ENCODE measurements at places on chromosomes 7 and 10.
A peak's percentile ranks its signal among the peaks of the same experiment; 100 is the strongest.

DNA sequence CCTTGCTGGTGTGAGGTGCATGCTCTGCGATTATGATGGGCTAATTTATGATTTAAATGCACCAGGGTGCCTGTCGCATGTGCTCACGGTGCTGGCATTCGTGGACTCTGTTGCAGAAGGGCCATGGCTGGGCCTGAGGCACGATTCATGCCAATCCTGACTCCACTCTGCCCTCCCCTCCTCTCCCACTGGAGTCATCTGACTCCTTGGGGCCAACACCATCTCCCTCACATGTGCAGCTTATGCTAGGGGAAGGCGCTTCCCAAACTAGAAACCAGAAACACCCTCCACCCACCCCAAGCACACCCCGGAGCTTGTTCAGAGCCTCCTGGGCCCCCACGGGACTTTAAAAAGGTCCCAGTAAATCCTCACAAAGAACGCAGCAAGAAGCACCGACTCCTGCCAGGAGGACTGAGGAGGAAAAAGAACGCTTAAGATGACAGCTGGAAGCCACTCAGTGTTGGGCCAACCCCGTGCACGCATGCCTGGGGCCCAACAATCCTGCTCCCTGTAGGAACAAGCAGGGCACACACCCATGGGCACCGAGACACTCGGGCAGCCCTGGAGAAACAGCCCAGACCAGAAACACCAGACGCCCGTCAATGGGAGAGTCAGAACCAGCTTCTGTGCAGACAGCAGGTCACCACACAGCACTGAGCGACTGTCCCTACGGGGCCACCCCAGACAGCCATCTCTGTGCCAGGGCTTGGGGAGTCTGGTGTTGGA lies 14.1 kb downstream of the BRI3 start:
- no peak for DNase-seq

DNA sequence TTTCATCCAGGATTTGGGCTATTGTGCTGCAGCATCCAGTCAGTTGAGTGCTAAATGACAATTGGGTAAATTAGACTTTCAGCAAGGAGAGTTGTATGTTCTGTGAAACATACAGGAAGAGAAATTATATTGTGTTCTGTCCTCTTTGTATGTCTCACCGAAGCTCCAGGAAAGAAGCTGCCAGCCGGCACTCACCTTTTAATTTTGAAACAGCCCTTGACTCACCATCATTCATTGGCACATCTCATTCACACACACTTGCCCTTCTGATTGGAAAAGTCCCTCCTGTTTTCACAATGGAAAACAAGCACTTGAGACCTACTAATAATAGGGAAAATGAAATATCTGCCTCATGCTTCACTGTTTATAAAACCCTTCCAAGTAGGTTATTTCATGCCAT lies 495.6 kb downstream of the RPS24 start:
- no peak for DNase-seq

- no peak for DNase-seq
These were observed 42.5 kb downstream of the TACR2 start for GRCh38 chr10:69374242-69374641.

GRCh38 chr7:50317697-50318669 lies 13.5 kb downstream of the IKZF1 start:
- DNase-seq = no peak

GRCh38 chr7:25235471-25235870 lies 7.2 kb upstream of the NPVF start:
- no peak for DNase-seq

GRCh38 chr10:24872049-24872789 lies 80.2 kb downstream of the PRTFDC1 start:
- DNase-seq = peak; percentile 37

DNA sequence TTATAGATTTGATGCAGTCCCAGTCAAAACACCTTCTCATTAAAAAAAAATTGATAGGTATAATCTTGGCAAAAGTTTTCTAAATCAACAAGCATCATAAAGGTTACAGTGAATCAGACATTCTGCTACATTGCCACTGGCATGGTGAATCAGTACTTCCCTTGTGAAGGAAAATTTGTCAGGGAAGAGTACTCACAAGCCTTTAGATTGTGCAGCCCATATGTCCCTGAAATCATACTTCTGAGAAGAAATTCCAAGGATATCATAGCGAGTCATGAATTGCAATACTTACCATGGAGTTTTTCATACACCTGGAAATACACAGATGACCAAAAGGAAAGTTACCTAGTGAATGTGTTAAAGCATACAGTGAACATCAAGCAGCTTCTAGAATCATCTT lies 17.2 kb downstream of the VSTM2A start:
- DNase-seq = no peak

- no peak for DNase-seq
These were observed 399.0 kb downstream of the GRID1 start for GRCh38 chr10:85967594-85967993.

DNA sequence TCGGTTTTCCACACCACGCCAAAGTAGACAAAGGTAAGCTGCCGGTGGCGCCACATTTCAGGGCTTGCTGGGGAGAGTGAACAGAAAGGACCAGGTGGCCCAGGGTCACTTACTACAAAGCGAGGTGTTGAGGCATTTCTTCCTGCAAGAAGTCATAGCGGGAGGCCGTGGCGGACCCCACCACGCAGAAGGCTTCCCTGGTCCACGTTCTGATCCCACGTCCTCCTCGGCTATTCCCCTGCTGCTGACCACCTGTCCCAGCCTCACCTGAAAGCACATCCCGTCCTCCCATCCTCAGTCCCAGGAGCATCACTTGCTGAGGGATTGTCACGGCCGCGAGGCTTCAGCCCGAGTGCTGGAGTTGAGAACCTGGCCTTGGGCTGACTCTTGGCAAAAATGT lies 139.2 kb downstream of the DYNC2I1 start:
- no peak for DNase-seq

DNA sequence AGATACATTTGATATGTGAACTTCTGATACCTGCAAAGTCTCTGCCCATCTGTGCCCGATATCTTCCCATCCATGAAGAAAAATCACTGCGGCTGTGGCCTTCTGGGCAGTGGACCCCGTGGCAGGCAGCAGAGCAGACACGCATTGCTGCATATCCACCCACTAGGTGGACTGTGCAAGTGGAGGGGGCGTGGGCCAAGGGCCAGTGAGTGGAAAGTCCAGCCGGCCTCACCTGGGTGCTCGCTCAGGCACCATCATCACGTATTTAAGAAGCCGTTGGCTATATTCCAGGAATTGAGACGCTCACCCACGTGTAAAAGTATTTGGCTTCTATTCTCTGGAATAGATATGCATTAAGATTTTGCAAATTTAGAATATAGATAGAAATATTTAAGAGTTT lies 30.8 kb upstream of the SLC13A1 start:
- no peak for DNase-seq

DNA sequence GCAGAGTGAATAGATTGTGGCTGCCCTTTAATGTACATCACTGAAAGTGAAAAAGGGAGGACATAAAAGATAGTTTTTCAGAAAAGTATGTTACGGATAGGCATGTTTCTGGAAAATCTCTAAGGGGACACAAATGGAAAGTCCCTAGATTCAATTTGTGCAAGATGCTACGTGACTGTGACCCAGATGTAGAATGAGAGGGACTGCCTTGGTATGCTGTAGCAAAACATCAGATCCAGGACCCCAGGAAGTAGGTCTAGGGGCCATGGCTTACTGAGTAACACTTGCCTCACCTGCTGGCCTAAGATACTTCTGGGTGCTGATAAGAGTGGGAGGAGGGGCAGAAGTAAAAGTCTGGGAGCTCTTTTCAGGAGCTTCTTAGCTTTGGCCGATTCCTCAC lies 191.2 kb upstream of the PHYHIPL start:
- DNase-seq = no peak

DNA sequence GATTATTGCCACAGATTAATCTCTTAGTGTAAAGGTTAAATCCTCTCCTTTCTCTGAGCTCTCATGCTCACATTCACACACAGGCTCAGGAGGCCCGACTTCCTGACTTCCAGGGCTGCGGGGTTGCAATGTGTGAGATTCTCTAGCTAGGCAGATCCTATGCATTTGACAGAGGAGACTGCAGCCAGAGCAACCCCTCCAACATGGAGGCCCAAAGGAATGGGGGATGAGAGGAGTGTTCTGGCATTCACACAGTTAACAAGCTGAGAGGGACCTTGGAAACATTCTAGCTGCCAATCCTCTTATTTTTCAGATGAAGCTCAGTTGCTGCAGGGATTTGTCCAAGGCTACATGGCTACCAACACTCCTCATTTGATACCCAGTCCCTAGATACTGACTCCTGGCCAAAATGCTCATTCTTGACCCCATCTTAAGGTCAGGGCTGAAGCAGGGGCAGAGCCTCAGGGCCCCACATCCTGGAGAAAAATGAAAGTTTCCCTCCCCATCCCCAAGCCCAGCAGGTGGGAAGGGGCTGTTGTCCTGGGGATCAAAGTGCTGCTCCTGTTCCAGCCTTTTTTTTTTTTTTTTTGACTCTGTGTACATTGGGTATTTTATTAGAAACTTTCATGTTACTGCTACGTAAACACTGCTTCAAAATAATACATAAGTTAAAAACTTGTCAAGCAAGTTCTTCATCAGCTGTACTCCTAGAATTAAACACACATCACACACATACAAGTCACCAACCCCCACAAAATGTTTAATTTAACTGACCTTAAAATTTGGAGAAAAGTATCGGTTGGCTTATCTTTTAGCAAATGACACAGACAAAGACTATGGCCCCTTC lies 325.6 kb downstream of the PLXNA4 start:
- DNase-seq = no peak

GRCh38 chr7:45568536-45569289 lies 5.5 kb upstream of the ADCY1 start:
- DNase-seq = no peak

DNA sequence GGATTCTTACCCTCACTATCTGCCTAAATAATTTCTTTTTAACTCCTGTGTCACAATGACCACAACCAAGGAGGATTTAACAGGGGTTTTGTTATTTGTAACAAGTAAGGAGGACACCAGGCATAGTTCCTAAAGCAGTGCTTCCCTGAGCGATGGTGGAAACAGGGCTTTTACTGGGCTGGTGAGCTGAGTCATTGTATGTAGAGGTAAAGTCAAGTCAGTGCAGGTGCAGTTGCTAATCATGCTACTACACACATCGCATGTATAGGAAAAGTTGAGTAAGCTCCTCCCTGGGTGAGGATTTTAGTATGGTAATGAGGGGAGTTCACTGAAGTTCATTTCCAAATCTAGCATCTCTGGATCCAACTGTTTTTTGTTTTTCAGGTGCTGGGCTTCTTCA lies 22.9 kb upstream of the ABCA13 start:
- DNase-seq = no peak

DNA sequence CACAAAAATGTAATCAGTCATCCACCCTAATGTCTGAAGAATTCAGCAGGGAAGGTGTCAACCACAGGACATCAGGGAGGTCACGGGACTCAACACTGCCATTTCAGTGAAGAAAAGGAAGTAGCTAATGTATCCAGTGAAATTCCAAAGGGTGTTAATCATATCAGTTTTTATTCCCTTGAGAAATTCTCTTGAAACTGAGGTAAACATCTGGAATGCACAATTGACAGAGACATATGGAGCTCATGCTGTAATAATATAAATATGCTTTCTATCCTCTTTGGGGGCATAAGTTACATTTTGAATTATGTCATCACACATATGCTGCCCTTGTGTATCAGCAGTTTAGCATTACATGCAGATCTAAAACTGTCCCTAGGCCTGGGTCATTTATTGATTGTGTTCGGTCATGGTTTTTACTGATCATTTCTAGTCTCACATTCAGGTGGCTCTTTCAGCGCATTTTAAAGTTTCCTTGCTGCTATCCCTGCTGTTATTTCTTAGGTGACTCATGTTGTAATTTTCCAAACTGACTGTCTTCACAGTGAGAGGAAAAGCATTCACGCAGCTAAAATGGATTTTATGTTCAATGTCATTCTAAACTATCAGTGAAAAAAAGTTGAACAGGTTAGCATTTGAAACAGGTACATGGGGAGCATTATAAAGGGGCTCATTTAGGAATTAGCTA lies 273.9 kb downstream of the TSPAN12 start:
- peak; percentile 99 for DNase-seq

GRCh38 chr7:100586266-100587025 lies at the start of gene FBXO24:
Gene FBXO24 (plus strand): TSS chr7:100586328. CDS start chr7:100586626, 298 bp downstream.
- DNase-seq = peak; percentile 100

DNA sequence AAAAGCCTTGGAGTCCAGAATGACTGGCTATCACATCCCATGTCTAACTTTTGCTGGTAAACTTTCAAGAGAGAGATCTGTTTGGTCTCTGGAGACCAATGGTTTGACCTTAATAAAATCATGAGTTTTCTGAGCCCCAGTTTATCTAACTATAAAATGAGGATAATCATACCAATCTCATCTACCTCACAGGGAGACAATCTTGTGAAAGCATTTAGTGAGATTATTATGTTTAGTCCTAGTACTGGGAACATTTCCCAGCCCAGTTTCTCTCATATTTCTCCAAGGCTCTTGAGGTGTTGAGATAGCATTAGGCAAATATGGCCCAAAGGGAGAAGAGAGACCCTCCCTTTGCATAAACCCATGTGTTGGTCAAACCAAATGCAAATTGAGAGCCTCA lies 25.8 kb downstream of the ABCC2 start:
- no peak for DNase-seq

GRCh38 chr10:131641231-131641630 lies 259.6 kb upstream of the PPP2R2D start:
- no peak for DNase-seq

- no peak for DNase-seq
These were observed 2.8 kb downstream of the AP1S1 start for GRCh38 chr7:101156866-101157589.

- peak; percentile 89 for DNase-seq
These were observed 197.9 kb downstream of the HDAC9 start for GRCh38 chr7:18693406-18693805.

DNA sequence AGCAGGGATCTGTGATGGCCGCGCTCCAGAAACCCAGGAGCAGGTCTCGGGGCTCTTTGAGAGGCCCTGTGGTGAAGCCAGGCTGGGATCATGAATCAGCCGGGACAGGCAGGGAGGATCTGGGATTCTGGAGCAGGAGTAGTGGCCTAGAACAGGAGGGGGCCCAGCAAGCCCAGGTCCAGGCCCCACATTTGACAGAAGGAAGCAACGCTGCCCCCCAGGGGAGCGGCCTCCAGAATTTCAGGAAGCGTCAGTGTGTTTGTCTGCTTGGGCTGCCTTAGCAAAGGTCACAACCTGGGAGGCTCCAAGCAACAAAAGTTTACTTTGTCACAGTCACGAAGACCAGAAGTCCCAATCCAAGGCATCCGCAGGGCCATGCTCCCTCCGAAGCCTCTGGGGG lies 36.8 kb downstream of the CLRN3 start:
- DNase-seq = no peak

GRCh38 chr7:391411-391951 lies 101.5 kb downstream of the FOXL3 start:
- no peak for DNase-seq

- no peak for DNase-seq
These were observed 40.7 kb upstream of the LEP start for GRCh38 chr7:128200376-128200775.

GRCh38 chr7:155733582-155734444 lies 78.5 kb downstream of the SHH start:
- DNase-seq = no peak

- no peak for DNase-seq
These were observed 47.5 kb upstream of the HNRNPH3 start for GRCh38 chr10:68284062-68285001.

DNA sequence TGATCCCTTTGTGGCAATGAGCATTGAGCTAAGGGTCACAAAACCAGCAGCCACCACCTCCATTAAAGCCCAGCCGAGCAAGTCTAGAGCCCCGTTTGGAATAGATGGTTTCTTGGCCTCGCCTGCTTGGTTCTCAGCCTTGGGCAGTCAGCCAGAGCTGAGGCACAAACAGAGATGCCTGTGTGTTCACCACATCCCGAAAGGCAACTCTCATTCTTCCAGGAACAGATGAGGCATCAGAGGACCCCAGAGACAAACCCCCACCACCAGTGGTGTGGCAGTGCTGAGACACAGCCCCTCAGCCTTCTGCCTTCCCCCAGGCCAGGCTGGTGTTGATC lies 203.3 kb upstream of the ZMIZ1 start:
- peak; percentile 46 for DNase-seq

Measured in fibroblast of skin of scalp (primary cell).